ENCODE measurements at places on chromosomes 7 and 10.

GRCh38 chr7:70949862-70950261 is 182.1 kb upstream of the GALNT17 start:
- DNase-seq = no peak

DNA sequence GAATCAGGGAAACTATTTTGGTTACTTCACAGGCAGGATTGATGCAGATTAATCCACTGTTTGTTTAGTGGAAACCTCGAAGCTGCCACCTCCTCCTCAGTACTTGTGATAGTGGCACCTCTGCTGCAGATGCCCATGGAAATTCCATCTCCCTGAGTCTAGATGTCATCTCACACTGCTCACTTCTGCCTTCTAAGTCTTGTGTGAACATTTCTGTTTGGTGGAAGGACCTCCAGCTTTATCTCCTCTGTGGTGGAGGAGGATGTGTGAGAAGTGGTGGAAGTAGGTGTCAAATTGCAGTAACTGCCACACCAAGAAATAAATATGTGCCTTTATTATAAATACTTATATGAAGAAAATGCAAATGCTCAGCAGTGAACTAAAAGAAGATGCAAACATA is 25.8 kb upstream of the GPR141 start:
- no peak for DNase-seq

DNA sequence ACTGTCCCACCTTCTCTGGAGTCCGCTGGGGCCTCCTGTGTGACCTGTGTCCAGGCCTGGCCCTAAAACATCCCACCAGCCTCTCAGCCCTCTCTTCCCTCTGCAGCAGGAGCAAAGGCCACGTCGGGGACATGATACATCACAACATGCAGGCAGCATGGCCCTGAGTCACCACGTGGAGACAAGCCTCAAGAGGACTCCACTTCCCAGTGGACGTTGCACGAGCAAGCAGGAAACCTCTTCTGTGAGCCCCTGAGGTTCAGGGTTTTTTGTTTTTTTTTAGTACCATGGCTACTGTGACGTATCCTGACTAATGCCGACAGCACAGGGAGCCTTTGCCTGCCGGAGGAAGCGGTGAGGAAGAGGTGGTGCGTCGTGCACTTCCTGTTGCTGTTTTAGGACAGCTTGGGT is 165.9 kb downstream of the DNAJB6 start:
- peak; percentile 48 for DNase-seq

DNA sequence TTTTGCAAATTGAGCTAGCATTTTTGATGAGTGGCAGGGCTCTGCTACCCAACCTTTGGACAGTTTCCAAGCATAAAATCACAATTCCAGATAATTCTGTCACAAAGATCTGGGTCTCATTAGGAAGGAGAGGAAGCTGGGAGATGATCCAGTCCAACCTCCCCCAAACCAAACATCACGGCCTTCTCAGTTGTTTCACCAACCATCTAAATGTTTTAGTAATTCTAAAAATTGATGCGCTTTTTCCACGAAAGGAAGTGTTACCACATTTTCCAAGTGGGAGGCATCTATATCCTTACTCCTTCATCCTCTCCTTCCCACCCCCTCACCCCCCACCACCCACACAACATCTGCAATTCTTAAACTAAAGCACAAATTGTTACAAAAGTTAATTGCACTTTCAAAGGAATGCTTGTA is 108.3 kb downstream of the EGFR start:
- no peak for DNase-seq

Data from Right ventricle myocardium superior (tissue), 1 donor.